Mesangial cell (primary cell): ENCODE measurements at places on chromosomes 11 and 22. TPM values are rescaled to one million over a fixed set of nuclear protein-coding genes. Genes with fewer than 3 reads are reported as not detected.

MS4A6E gene
- total RNA-seq, result not detected in 2 replicates

KRTAP5-8 gene
- total RNA-seq, result not detected in 2 replicates

NRXN2 gene
- not detected in 2 replicates for total RNA-seq

PTGDR2 gene
- total RNA-seq, result 0.16 and 0.38 TPM in 2 replicates

MB gene
- total RNA-seq, result not detected in 2 replicates
